ENCODE measurements at places on chromosomes 3 and 15.

GRCh38 chr3:151109286-151109800 lies 23.9 kb downstream of the MED12L start:
- no peak for DNase-seq

DNA sequence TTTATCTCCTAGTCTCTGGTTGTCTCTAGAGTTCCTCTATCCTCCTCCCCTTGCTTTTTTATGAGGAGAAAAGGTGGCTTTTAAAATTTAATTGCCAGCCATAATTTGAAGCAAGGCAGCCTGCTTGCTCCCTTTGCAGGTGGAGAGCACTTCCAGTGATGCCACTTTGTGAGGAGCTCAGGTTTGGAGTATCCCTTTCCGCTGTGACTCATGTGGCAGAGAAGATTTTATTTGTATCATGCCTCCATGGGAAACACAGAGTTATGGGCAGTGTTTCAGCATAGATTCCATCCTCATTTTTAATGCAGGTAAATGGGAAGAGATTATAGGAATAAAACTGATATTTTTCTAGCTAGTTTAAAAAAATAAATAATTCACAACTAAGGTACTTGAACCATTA lies 7.0 kb downstream of the PPM1L start:
- DNase-seq: no peak

DNA sequence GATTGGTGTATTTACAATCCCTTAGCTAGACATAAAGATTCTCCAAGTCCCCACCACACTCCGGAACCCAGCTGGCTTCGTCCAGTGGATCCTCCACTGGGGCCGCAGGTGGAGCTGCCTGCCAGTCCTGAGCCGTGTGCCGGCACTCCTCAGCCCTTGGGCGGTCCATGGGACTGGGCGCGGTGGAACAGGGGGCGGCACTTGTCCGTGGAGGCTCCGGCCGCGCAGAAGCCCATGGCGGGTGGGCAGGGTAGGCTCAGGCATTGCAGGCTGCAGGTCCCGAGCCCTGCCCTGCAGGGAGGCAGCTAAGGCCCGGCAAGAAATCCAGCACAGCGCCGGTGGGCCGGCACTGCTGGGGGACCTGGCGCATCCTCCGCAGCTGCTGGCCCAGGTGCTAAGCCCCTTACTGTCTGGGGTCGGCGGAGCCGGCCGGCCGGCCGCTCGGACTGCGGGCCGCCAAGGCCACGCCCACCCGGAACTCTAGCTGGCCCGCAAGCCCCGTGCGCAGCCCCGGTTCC lies 3.5 kb upstream of the RNU5B-1 start:
- no peak for DNase-seq

GRCh38 chr3:184874709-184875644 lies 63.0 kb downstream of the VPS8 start:
- DNase-seq: peak; percentile 10

- no peak for DNase-seq
Observed at GRCh38 chr15:36988947-36989346, 111.4 kb downstream of the MEIS2 start.

- no peak for DNase-seq
Observed at GRCh38 chr3:99351122-99351521, 287.3 kb upstream of the COL8A1 start.

DNA sequence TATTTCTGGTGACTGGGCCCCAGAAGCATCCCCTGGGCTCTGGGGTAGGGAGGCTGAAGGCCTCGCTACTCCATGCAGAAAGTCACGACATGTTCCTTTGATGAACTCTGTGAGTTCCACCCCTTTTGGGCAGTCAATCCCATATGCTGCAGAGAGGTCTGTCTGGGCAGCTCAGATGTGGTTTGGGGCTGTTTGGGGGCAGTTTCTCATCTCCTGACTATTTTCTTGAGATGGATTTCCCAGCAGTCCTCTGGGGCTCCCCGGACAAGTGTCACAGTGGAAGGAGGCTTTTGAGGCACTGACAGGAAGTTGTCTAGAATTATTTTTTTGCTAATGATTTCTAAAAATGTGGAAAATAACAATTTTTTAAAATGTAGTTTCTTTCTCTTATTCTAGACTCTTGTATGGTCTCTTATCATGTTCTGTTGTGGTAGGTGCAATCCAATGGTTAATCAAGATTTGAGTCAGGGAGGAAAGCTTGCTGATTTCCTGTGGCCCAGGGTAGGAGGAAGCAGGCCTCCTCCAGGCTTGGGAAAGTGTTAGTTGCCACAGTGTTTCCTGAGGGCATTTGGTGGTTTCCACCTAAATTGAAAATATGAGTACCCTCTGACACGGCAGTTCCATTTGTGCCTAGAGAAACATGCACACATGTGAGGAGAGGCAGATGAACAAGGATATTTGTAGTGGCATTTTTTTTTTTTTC lies 19.9 kb upstream of the TATDN2 start:
- peak; percentile 37 for DNase-seq

All from CD4-positive, alpha-beta T cell treated with Interleukin-17A for 1 hour (primary cell).